ENCODE measurements at places on chromosomes 3 and 15.

DNA sequence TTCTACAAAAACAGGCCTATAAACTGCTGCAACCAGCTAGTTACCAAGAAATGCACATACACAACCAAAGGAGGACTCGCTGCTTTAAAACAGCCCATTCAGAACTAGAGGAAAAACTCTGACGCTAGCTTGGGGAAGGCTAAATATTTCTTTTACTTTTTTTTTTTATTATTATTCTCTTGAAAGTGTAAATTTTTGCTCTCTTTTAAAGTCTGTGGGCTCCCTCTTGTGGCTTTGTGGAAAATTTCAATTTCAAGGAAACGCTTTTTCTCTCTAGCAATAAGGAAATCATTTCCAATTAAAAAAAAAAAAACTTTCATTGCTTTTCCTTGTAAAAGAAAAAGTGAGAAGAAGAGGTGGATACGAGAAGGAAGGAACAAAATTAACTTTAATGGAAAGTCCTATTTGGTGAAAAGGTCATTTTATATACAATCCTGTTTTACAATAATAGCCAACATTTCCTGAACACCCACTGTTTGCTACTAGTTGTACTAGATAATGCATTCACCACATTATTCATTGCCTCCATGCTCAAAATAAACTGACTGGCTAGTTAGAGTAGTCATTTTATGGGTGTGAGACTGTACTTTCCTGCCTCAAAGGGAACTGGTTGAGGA, 51.2 kb upstream of the SAMMSON start:
- DNase-seq, result peak; percentile 43

- DNase-seq, result no peak
Observed at GRCh38 chr3:129614435-129614834, 8.0 kb upstream of the PLXND1 start.

- DNase-seq, result peak; percentile 40
Observed at GRCh38 chr3:63067999-63068645, 192.9 kb upstream of the CADPS start.

- DNase-seq, result no peak
Observed at GRCh38 chr15:57352535-57353316, 23.6 kb upstream of the CGNL1 start.

- DNase-seq, result peak; percentile 21
Observed at GRCh38 chr3:156978481-156978961, 152.4 kb downstream of the LEKR1 start.

DNA sequence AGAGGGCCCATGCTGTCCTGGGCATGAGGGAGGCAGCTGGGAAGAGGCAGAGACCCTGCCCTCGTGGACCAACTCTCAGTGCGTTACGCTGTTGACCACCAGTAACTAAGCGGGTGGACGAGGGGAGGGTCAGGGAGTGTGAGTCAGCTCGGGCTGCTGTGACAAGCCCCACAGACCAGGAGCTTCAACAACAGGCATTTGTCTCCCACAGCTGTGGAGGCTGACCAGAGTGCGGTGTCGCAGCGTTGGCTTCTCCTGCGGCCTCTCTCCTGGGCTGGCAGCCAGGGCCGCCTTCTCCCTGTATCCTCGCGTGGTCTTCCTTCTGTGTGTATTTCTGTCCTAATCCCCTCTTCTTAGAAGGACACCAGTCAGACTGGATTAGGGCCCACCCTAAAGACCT, 13.0 kb downstream of the EFCC1 start:
- no peak for DNase-seq

GRCh38 chr3:33430061-33430460, 10.1 kb downstream of the UBP1 start:
- no peak for DNase-seq

DNA sequence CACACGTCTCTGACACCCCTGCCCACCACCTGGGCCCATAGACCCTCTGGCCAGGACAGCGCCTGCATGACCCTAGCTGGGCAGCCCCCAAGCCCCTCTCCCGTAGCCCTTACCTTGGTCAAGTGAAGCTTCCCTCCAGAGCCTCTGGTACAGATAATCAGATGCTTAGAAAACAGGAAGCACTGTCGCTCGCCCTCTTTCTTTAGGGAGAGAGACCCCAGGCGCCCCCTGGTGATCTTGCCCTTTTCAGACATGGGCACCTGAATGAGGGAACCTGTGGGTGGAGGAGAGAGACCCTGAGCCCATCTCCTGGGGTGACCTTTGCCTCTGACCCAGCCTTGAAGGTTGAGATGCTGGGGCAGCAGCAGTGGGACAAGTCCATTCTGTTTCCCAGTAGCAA, 65.4 kb downstream of the RASGRF1 start:
- no peak for DNase-seq

GRCh38 chr3:62248734-62249483, 124.4 kb downstream of the FEZF2 start:
- no peak for DNase-seq

DNA sequence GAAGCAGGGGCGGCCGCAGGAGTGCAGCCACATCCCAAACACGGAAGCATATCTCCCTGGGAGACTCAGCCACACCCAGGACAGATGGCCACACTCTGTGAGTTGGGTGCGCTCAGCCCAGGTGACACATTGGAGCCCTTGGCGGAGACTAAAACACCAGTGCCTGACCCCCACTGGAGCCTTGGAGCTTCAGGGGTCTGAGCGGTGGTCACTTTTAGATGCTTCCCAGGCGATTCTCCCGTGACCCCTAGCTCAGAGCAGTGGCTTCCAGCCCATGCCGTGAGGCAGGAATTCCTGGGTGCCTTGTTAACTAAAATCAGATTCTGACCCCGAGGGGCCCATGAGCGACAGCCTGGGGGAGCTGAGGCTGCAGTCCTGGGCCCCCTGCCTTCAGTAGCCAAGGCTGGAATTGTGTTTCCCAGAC, 54.5 kb downstream of the PLXNA1 start:
- no peak for DNase-seq

DNA sequence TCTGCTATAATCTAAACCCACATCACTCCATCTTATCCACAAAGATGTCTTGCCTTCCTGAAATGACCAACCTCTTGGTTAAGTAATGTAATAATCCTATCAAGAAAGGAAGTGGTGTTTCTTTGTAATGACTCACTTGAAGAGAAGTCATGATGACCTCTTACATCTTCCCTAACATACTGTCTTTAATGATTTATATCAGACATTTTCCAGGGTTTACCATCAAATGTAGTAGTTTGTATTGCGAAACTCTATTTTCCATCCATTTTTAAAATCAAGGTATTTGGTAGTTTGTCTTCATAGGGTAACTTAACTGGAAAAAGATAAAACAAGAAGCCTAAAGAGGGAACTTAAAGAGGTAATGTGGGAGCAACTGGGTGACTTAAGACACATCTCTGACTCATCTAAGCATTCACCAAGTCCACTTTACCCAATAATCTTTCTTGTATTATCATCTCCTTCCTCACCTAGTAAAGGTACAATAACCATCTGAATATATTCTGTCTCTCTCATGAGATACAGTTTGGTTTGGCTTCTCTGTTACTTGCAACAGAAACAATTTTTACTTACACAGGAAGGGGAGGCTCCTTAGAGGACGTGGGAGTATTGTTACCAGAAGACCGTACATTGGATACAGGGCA, 5.7 kb upstream of the MAPK6 start:
- DNase-seq, result peak; percentile 89

- DNase-seq, result peak; percentile 56
Observed at GRCh38 chr15:44738340-44738984, 2.1 kb downstream of the TRIM69 start.

GRCh38 chr3:120795017-120795648, 52.6 kb downstream of the GTF2E1 start:
- DNase-seq, result peak; percentile 84

GRCh38 chr3:125322166-125322565, 53.0 kb downstream of the ZNF148 start:
- no peak for DNase-seq

DNA sequence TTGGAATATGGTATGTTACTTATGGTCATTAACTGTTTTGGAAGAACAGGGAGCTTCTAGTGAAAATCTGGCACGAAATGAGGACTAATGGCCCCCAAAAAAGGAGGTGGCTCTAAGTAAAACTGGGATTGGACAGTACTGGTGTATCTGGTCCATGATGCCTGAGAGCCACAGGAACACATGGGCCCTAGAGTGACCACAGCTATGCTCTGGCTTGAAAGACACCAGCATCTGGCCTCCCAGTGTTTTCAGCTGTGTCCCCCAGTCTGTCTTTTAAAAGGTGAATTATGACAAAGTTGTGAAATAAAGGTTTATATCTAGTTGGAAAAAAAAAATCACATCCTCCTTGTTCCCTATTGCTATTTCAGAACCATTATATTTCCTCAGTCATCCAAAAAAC, 64.5 kb downstream of the GSK3B start:
- DNase-seq, result no peak

DNA sequence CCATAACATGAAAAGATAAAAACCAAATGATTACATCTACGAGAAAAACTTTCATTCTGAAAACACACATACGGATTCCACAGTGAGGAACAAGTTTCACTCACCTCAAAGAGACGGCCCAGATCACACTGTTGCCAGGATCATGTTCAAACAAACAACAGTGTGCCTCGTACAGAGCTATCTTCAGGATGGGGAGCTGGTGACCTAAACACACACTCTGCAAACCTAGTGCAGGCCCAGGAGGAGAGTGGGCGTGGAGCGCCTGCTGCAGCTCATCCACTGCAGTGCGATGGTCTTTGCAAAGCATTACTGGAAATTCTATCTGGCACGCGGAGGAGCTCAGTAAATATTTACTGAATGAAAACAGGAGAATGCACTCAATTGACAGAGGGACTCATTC, 38.5 kb downstream of the TAMM41 start:
- DNase-seq, result no peak

DNA sequence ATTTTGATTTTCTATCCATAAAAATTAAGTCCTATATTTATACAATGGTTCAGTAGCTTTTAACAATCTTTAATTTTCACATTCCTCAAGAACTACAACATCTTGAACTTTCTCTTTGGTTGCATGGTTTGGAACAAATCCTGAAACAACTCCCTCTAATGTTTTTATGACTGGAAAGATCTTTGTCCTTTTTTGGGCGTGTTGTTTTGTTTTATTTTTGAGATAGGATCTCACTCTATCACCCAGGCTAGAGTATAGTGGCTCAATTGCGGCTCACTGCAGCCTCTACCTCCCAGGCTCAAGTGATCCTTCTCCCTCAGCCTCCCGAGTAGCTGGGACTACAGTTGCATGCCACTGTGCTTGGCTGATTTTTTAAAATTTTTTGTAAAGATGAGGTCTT, 4.0 kb downstream of the STX19 start:
- no peak for DNase-seq

DNA sequence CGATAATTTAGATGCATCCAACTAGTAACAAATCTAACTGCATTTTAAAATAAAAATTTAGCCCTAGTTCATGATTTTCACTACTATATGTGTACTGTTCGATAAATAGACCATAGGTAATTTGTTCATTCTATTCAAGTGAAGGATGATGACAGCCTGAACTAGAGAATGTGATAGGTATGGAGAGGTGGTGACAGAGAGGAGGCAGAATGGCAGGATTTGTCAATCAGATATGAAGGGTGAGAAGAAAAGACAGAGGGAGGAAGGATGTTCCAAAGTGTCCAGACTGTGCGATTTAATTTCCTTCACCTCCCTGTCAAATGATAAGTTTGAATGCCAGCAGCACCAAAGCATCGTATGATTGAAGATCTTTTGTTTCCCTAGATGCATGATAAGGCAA, 31.6 kb downstream of the BCL2A1 start:
- DNase-seq, result no peak

GRCh38 chr3:93991631-93992030, 11.7 kb downstream of the ARL13B start:
- no peak for DNase-seq

GRCh38 chr3:188125076-188125475, 28.9 kb upstream of the LPP start:
- DNase-seq, result no peak

- DNase-seq, result peak; percentile 13
Observed at GRCh38 chr3:47162697-47163168, 1.2 kb downstream of the SETD2 start.

GRCh38 chr3:48650723-48651122, 12.0 kb downstream of the CELSR3 start:
- no peak for DNase-seq

- no peak for DNase-seq
Observed at GRCh38 chr3:10563396-10563795, 58.0 kb upstream of the ATP2B2 start.

DNA sequence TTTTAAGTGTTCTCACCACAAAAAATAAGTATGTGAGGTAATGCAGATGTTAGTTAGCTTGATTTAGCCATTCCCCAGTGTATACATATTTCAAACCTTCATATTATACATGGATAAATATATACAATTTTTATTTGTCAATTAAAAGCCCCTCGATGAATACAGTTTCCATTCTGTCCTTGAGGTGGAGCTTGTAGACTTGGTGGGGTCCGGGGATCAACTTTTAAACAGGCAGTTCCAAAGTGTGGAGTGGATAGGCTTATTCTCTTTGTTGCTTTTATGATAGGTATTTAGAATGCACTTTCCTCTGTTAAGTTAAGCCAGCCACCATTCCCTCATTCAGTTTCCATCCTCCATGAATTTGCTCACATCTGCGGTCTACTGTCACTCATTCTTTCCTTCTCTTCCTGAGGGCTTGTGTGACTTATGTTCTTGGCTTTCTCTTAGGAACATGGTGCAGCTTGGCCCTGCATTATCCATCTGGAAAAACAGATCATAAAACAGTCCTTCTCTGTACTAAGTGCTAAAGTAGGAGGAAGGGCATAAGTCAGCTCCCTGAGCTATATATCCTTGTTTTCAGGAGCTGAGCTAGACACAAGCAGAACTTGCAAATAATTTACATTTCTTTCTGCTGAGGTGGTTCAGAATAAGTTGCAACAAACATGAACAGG, 149.1 kb downstream of the NFKBIZ start:
- no peak for DNase-seq

All from HT1080 (cell line).